ENCODE measurements at places on chromosomes 4 and X. TPM values are rescaled to one million over a fixed set of nuclear protein-coding genes. Genes with fewer than 3 reads are reported as not detected.
A peak's percentile ranks its signal among the peaks of the same experiment; 100 is the strongest.

DNA sequence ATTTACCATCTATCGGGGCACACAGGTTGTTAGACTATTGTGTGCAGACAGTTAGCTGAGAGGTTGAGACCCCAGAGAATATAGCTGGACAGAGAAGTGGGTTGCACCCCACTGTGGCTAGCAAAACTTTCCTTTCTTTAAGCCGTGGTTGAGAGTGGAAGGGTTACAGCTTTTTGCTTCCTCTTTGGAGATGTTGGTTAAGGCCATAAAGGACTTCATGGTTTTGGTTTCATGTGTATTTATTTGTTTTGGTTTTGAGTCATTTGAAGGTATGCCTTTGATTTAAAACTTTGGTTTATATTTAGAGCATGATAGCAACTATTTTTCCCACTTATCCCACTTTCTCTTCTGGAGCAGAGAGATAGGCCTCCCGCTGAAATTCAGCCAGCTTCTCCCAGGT lies 274.3 kb upstream of the IL1RAPL1 start:
- no peak overlapping the region for H3K4me3 ChIP-seq
- no peak for DNase-seq
- no peaks in the 10 kb centered on the region for H3K36me3 ChIP-seq
- H3K27ac ChIP-seq: no peak overlapping the region
- no peaks in the 10 kb centered on the region for H3K27me3 ChIP-seq

DNA sequence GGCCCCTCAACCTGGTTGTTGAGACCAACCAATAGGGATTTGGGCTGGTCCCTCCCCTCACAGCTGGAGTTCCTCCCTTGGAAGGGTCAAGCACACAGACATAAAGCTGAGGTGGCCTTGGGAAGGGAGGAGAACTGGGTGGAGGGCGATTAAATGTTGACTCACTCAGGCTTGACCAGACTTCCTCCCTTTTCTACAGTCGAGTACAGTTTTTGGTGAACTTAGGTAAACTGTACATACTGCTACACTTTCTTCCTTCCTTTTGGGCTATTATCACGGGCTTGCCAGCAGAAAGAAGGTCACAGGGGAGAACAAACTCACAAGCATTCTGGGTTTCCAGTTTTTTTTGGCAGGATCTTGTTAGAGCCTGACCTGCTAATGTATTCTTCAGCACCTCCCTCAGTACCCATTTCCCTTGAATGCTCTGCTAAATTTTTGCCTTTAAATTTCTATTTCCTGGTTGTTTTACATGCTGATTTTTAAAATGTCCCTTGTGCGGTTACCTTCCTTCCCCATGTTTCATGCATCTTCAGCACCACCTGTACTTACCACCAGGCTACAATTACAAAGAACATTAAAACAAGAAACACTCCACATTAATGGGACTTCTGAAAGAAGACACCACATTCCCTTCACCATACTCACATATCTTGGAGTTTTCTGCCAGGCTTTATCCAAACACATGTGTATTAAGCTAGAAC lies 135.2 kb upstream of the RASGEF1B start:
- H3K4me3 ChIP-seq: no peak overlapping the region
- H3K36me3 ChIP-seq: no peaks in the 10 kb centered on the region
- DNase-seq: no peak
- no peak overlapping the region for H3K27ac ChIP-seq

- DNase-seq: no peak
These were observed 408.8 kb upstream of the CNKSR2 start for GRCh38 chrX:20965270-20966044.

TRAPPC2 gene
- 14.8 TPM for total RNA-seq

- H3K27ac ChIP-seq: no peak overlapping the region
- H3K27me3 ChIP-seq: no peaks in the 10 kb centered on the region
- no peak overlapping the region for H3K4me3 ChIP-seq
These were observed 4.1 kb downstream of the MSANTD1 start for GRCh38 chr4:3252831-3253641.

- peaks cover 15% of the 10 kb centered on the region for H3K4me1 ChIP-seq
- no peak overlapping the region for H3K27ac ChIP-seq
- H3K36me3 ChIP-seq: no peaks in the 10 kb centered on the region
- no peak for DNase-seq
These were observed 59.8 kb upstream of the RPL34 start for GRCh38 chr4:108560616-108561015.

DNA sequence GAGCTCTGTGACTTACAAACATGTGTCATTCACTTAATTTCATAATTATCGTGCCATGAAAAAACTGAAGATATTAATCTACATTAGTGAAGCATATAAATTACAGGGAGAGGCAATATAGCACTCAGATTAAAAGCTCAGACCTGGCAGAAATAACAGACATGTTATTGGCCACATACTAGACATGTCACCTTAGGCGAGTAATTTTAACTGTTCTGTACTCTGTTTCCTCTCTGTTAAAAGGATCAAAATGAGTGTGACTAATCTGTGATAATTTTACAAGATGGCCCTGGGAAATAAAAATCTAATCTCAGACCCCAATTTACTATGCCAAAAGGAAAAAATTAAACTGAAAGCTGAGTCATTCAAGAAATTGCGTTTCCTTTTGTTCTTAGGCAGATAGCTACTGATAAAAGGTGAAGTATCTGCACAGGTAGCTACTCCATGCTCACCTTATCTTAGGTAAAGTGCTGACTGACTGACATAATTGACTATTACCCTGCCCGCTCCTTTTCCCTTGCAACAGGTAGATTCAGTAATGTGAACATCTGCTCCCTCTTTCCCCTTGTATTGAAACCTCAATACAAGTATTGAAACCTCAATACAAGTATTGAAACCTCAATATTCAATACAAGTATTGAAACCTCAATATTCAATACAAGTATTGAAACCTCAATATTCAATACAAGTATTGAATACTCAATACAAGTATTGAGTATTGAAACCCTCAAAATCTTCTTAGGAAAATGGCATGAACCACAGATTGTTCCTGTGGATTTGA lies 33.2 kb downstream of the RELL1 start:
- DNase-seq: no peak
- no peaks in the 10 kb centered on the region for H3K27me3 ChIP-seq
- peaks cover 7% of the 10 kb centered on the region for H3K4me1 ChIP-seq
- no peak overlapping the region for H3K27ac ChIP-seq

GRCh38 chr4:8394806-8395205 lies 45.7 kb downstream of the ACOX3 start:
- no peak overlapping the region for H3K4me3 ChIP-seq
- no peak for DNase-seq
- H3K36me3 ChIP-seq: peaks cover 28% of the 10 kb centered on the region
- no peak overlapping the region for H3K27ac ChIP-seq

DNA sequence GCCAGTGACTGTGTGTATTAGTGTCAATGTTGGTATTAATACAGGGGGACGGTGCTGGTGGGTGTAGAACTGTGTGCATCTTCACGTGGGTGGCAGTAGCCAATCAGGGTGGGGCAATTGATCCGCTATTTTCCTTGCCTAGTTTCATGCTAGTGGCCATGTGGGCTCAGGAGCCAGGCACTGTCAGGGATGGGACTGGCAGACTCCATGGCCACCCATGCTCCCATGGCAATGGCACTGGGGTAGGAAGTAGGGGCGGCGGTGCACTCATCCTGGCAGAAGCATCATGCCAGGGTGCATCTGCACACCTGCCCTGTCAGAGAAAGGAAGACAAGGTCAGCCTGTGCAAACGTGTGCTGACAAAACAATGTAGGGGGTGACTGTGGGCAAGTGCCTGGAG lies 122.1 kb upstream of the MAGEC2 start:
- no peak overlapping the region for H3K27ac ChIP-seq
- no peak overlapping the region for H3K4me3 ChIP-seq
- no peaks in the 10 kb centered on the region for H3K36me3 ChIP-seq

DNA sequence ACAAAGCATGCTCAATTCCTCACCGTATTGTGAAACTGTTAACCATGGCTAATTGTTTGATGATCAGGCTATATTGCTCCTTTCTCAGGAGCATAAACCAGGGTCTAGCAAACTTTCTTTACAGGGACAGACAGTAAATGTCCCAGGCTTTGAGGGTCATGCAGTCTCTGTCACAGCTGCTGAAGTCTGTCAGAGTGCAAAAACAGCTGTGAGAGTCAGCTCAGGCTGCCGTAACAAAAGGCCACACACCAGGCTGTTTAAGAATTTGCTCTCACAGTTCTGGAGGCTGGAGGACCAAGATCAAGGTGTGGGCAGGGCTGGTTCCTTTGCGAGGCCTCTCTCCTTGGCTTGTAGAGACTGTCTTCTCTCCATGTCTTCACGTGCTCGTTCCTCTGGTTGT lies 75.6 kb downstream of the GPR143 start:
- no peak for DNase-seq
- no peak overlapping the region for H3K27ac ChIP-seq
- H3K36me3 ChIP-seq: peaks cover 28% of the 10 kb centered on the region
- no peaks in the 10 kb centered on the region for H3K4me1 ChIP-seq

DEFB131A gene
- not detected for total RNA-seq

GRCh38 chr4:86496094-86497080 lies 97.7 kb upstream of the PTPN13 start:
- H3K27me3 ChIP-seq: no peaks in the 10 kb centered on the region
- peaks cover 18% of the 10 kb centered on the region for H3K4me1 ChIP-seq
- no peak overlapping the region for H3K4me3 ChIP-seq
- H3K36me3 ChIP-seq: no peaks in the 10 kb centered on the region

- DNase-seq: peak; percentile 90
- peaks cover 7% of the 10 kb centered on the region for H3K36me3 ChIP-seq
- H3K27me3 ChIP-seq: no peaks in the 10 kb centered on the region
- H3K4me3 ChIP-seq: no peak overlapping the region
- no peak overlapping the region for H3K27ac ChIP-seq
These were observed 114.6 kb downstream of the CPE start for GRCh38 chr4:165493359-165493758.

DNA sequence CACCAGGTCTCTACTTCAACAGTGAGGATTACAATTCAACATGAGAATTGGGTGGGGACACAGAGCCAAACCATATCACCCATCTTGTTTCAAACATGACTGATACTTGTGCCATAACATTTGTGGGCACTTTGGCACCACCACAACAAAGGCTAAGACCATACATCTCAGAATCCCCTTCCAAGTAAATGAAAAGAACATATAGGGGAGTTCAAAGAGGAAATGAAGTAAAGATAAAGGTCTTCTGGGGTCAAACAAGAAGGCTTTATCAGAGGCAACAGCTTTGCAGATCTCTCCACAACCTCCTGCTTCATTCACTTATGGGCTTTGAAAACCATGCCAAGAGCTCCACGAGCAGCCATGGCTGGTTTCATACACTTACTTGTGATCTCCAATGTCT lies 122.7 kb downstream of the ANKRD50 start:
- no peak for DNase-seq

DNA sequence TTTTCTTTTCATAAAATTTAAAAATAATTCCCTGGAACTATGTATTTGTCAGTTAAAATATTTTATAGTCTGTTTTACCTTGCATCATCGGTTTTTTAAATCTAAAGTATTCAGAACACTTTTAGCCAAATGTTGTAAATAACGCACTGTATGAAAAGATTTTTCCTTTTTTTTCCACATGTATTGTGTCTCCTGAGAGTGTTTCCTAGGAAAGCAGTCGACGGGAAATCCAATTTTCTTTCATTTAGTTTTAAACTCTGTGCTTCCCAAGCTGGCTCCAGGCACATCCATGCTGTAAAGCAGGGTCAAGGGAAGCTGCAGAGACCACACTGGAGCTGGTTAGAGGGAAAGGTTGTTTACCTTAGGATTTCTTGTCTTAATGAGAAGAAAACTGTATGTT lies 1724.3 kb upstream of the TENM3 start:
- DNase-seq: no peak
- no peaks in the 10 kb centered on the region for H3K27me3 ChIP-seq
- no peak overlapping the region for H3K27ac ChIP-seq
- H3K4me1 ChIP-seq: no peaks in the 10 kb centered on the region
- H3K36me3 ChIP-seq: no peaks in the 10 kb centered on the region

RTL3 gene
- total RNA-seq: not detected

- H3K27ac ChIP-seq: no peak overlapping the region
- H3K4me1 ChIP-seq: no peaks in the 10 kb centered on the region
- no peak for DNase-seq
- no peaks in the 10 kb centered on the region for H3K27me3 ChIP-seq
These were observed 79.8 kb downstream of the NSUN7 start for GRCh38 chr4:40829586-40829985.

- H3K4me3 ChIP-seq: no peak overlapping the region
- H3K27me3 ChIP-seq: no peaks in the 10 kb centered on the region
- H3K36me3 ChIP-seq: no peaks in the 10 kb centered on the region
- peaks cover 46% of the 10 kb centered on the region for H3K4me1 ChIP-seq
- no peak for DNase-seq
These were observed 75.3 kb downstream of the RAPGEF2 start for GRCh38 chr4:159178151-159178546.

DNA sequence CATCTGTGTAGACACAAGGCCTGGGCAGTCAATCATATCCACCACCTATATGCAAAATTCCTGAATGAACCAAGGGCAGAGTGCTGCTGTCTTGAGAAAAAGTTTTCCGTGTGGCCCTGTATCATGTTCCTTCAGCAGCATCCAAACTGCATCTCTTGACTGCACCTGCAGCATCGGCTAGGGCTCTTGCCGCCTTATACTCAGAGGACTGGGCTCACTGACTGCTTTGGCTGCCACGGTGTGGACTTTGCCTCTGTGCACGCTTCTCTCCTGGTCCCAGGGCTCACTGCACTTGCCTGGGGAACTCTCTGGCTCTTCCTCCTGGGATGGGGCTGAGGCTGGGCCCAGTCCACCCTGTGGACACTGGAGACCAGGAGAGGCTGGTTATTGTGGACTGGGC lies 39.5 kb upstream of the STS start:
- no peak overlapping the region for H3K4me3 ChIP-seq
- H3K27ac ChIP-seq: no peak overlapping the region
- H3K4me1 ChIP-seq: peaks cover 30% of the 10 kb centered on the region
- H3K36me3 ChIP-seq: peaks cover 20% of the 10 kb centered on the region
- no peak for DNase-seq

GRCh38 chrX:115650916-115651315 lies 89.9 kb downstream of the PLS3 start:
- H3K36me3 ChIP-seq: peaks cover 66% of the 10 kb centered on the region
- no peaks in the 10 kb centered on the region for H3K27me3 ChIP-seq
- peak overlapping the region; percentile 95 for H3K27ac ChIP-seq

- peak within 1 kb of the TSS; percentile 100 for H3K27ac ChIP-seq
- H3K27me3 ChIP-seq: no peaks in the 10 kb centered on the region
- peak within 1 kb of the TSS; percentile 97 for H3K4me3 ChIP-seq
- H3K36me3 ChIP-seq: peaks cover 2% of the 10 kb centered on the region
- H3K4me1 ChIP-seq: peaks cover 16% of the 10 kb centered on the region
These were observed at the start of gene OTUD5 for GRCh38 chrX:48957477-48957826. Gene OTUD5, minus strand, starts transcription at chrX:48957607. Its CDS starts 37 bp downstream, at chrX:48957570.

GRCh38 chrX:53089925-53090324 lies 4.0 kb upstream of the KANTR start:
- no peak overlapping the region for H3K27ac ChIP-seq
- H3K4me1 ChIP-seq: peaks cover 12% of the 10 kb centered on the region
- H3K27me3 ChIP-seq: no peaks in the 10 kb centered on the region
- DNase-seq: no peak
- H3K36me3 ChIP-seq: peaks cover 10% of the 10 kb centered on the region

GRCh38 chrX:103175944-103176753 lies 38.8 kb upstream of the BEX4 start:
- DNase-seq: no peak
- peaks cover 4% of the 10 kb centered on the region for H3K4me1 ChIP-seq
- no peak overlapping the region for H3K27ac ChIP-seq
- H3K27me3 ChIP-seq: peaks cover 4% of the 10 kb centered on the region
- H3K4me3 ChIP-seq: peak overlapping the region; percentile 59
- no peaks in the 10 kb centered on the region for H3K36me3 ChIP-seq

- no peak overlapping the region for H3K27ac ChIP-seq
- peaks cover 42% of the 10 kb centered on the region for H3K4me1 ChIP-seq
- no peak for DNase-seq
- peaks cover 13% of the 10 kb centered on the region for H3K36me3 ChIP-seq
These were observed 4.3 kb upstream of the SPON2 start for GRCh38 chr4:1176398-1177273.

- no peak overlapping the region for H3K4me3 ChIP-seq
- H3K27me3 ChIP-seq: peaks cover 26% of the 10 kb centered on the region
- H3K27ac ChIP-seq: no peak overlapping the region
- no peaks in the 10 kb centered on the region for H3K4me1 ChIP-seq
- no peak for DNase-seq
These were observed 40.2 kb upstream of the TET2 start for GRCh38 chr4:105106426-105106825.
